ENCODE measurements at places on chromosomes 1 and 21.

- DNase-seq, result peak; percentile 74
These were observed 292.1 kb upstream of the VAMP3 start for GRCh38 chr1:7478809-7479499.

DNA sequence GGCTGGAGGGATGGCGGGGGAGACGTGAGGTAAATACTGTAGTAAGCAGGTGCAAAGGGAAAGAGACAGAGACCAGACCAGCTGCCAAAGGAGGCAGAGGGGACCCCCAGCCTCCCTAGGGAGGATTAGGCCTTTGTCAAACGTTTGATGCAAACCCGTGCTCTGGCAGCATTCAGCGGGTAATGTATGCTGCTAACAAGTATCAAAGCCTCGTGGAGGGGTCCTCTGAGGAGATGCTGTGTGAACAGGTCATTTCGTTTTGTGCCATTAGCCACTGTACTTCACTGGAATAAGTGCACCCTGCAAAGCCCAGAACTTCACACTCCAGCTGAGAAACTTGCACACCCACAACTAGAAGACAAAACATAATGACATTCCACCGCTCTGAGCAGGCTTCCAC is 644.5 kb downstream of the NPHP4 start:
- no peak for DNase-seq

GRCh38 chr1:202171292-202172014 is 11.1 kb upstream of the PTPN7 start:
- no peak for DNase-seq

DNA sequence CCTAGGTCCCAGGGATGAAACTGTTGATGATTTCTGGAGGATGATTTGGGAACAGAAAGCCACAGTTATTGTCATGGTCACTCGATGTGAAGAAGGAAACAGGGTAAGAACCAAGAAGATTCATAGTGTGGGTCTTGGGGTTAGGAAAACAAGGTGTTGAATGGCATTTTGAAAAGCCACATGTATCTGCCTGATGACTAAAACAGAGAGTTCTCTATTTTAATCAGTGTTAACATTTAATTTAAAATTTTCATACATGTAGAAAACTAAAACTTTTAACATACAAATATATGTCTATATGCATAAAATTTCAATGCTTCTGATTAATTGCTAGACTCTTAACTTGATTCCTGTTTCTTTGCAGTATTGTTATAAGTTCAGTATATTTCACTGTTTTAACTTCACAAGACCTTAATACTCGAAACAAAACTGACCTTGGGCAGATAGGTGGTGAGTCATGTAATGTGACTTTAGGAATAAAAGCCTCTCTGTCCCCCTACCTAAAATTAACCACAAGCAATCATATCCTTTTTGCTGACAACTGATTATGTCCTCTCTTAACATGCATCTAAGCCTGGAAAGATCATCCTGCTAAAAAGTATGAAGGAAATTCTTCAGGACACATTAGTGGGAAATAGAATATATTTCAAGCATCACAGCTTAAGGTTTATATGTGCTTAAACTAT is 95.6 kb downstream of the PTPRC start:
- DNase-seq, result no peak

- DNase-seq, result no peak
These were observed 316.5 kb downstream of the PBX1 start for GRCh38 chr1:164875518-164875917.

DNA sequence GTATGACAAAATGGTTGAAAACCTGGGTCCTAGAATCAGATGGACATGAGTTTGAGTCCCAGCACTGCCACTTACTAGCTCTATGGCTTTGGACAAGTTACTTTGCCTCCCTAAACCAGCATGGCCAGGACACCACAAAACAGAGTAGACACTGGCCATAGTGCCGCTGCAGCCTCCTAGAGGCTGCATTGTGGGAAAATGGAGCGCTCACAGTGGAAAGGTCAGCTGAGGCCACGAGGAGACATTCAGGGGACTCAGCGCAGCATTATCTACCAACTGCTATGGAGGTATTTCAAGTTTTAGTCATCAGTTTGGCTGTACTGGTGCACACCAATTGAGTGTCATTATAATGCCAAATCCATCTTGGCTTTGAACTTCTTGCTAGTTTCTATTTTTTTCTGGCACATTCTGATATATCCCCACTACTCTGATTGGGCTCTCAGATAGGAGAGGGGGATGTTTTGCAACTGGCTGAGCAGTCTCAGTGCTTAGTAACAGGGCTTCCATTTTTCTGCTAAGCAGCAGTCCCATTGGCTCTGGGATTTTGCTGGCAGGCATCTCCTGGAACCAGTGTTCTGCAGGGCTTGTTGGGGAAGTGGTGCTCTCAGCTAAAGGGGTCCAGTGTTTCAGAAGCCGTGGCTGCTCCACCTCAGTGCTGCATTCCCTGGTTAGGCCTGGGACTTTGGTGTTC is 16.2 kb downstream of the NT5C1A start:
- DNase-seq, result no peak

DNA sequence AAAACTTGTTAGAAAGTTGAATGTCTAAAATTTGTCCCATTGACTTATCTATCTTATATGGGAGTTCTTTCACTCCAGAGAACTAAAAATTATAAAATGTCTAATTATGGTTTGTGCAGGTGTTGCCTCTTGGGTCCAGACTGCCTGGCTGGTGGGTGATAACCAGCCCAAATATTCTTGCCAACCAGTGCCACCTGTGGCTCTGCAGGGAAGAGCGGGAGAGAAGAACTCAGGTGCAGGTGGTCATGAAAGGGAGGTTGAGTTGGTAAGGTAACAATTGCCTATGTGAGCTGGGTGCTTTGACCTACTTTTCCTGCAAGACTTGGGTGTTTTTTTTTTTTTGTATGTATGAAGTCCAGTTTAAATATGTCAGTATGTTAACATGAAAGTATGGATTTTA is 10.2 kb downstream of the RPS6KC1 start:
- DNase-seq, result no peak

DNA sequence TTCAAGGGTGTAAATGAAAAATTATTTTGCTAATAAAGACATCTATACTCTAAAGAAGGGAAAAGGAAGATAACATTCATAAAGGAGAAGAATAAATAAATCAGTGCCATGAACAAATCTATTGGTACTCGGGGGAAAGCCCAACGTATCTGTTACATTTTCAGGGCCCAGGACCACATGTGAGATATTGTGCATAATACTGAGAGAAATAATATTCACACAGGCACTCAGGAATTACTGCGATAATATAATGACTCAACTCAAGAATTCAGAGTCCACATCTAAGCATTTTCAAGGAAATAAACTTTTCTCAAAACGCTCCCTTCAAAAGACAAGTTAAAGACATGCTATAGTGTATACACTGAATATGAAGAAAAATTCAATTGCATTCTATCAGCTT is 108.8 kb downstream of the SMYD2 start:
- no peak for DNase-seq

DNA sequence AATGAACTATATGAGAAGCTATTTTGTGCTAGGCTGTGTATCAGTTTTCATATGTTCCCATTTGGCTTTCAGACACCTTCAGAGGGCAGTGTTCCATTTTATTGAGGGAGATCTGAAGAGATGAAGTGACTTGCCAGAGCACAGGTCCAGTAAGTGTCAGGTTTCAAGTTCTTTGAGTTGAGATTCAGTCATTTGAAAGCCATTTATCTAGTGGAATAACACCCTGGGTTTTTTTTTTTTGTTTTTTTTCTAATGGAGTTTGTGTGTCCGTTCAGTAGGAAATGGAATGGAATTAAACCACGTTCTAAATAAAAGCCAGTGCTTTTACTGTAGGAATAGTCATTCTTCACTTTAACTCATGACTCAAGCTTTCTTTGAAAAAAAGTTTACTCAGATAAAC is 652.9 kb upstream of the USP24 start:
- DNase-seq, result no peak

- DNase-seq, result no peak
These were observed 173.8 kb downstream of the ETS2 start for GRCh38 chr21:38979271-38980121.

DNA sequence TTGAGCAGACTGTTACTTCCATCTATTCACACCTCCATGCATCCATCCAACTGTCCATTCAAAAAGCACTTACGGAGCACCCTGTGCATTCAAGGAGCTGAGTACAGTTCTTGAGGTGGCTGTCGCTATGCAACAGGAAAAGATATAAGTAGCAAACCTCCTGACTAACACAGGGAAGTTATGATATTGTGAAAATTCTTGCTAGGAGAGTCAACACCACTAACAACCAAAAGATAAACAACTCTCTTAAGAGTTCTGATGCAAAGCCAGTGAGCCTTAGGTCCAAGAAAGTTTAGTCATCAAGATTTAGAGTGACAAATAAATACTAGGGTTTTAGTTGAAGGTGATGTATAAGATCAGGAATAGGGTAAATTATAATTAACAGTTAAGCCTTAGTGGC is 44.5 kb upstream of the TRIM45 start:
- DNase-seq, result no peak

GRCh38 chr1:32275424-32275823 is 16.5 kb upstream of the HDAC1 start:
- DNase-seq, result no peak

GRCh38 chr1:196584696-196585095 is 23.5 kb downstream of the KCNT2 start:
- no peak for DNase-seq

GRCh38 chr1:32798679-32799416 is 18.3 kb downstream of the YARS1 start:
- no peak for DNase-seq

DNA sequence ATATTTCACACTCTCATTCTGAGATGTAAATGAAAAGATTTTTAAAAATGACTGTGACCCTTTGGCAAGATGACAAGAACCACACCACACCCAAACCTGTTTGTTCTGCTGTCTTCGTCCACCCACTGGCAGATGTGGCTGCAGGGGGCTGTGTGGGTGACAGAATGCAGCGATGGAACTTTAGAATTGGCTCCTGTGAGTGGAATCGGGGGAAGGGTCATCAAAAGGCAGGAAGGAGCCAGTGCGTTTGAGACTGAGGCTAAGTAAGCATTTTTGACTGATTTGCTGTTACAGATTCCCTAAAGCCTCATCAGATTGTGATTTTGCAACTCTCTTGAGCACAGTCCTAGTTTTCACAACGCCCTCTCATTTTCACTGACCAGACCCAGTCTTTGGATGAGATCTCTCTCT is 111.2 kb upstream of the ADGRL2 start:
- no peak for DNase-seq

GRCh38 chr1:160605205-160605604 is 25.9 kb upstream of the CD84 start:
- DNase-seq, result no peak

- peak; percentile 75 for DNase-seq
These were observed 137.3 kb downstream of the NAV1 start for GRCh38 chr1:201676197-201676596.

- DNase-seq, result no peak
These were observed 9.4 kb downstream of the NPHP4 start for GRCh38 chr1:5982868-5983267.

GRCh38 chr1:46001081-46001785 is 131.2 kb downstream of the PIK3R3 start:
- no peak for DNase-seq

- DNase-seq, result peak; percentile 12
These were observed 1266.9 kb upstream of the ADGRL2 start for GRCh38 chr1:80533775-80534334.

GRCh38 chr21:39913706-39914305 is 46.6 kb downstream of the PCP4 start:
- DNase-seq, result no peak

DNA sequence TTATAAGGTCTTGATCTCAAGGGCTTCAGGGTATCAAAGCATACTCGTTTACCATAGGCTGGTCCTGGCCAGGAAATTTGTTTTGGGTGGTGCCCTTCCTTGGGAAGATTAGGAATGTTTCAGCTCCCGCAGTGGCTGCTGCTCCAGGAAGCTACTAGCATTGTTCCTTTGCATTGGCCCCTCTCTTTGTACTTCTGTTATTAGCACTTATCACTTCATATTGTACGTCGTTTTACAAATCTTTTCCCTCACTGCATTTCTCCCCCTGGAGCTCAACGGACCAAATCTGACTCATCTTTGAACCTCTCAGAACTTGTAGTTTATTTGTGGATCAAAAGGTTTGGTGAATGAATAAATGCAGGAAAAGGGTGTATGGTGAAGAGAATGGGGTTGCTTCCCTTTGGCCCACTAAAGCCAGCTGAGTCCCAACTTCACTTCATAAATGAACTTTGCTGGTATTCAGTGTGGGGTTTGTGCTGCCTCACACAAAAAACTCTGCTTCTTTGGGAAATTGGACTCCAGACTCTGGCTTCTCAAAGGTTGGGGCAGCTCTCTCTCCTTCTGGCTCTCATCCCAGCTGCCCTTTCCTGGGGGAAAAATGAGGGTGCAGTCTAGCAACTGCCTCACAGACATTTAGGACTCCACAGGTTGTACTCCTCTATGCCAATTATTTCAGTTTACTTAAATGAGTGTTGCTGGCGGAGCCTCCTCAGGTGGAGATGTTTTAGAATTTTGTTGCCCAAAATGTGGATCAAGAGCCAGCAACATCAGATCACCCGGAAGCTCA is 5.9 kb downstream of the GNAT2 start:
- DNase-seq, result no peak

- DNase-seq, result no peak
These were observed 95.1 kb downstream of the KIAA0319L start for GRCh38 chr1:35461966-35462651.

DNA sequence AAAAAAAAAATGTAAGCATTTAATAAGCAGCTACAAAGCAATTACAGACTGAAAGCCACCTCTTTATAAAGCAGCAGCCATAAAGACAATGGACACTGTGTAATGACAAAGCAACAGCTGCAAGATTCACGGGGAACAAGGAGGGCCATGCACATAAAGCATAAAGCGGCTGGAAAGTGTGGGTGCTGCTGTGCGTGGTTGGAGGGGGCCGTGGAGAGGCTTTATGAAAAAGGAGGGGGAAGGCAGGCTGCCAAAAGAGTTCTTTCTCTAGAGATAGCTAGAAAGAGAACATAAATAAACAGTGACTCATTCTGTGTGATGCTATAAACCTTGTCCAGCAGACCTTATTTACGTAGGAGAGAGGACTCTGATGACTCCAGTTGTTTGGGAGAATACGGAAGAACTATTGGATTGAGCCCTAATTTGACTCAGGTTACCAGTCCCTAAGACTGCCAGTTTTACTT is 49.3 kb downstream of the ADAMTS1 start:
- peak; percentile 64 for DNase-seq

- no peak for DNase-seq
These were observed 70.2 kb downstream of the GADD45A start for GRCh38 chr1:67755160-67755559.

DNA sequence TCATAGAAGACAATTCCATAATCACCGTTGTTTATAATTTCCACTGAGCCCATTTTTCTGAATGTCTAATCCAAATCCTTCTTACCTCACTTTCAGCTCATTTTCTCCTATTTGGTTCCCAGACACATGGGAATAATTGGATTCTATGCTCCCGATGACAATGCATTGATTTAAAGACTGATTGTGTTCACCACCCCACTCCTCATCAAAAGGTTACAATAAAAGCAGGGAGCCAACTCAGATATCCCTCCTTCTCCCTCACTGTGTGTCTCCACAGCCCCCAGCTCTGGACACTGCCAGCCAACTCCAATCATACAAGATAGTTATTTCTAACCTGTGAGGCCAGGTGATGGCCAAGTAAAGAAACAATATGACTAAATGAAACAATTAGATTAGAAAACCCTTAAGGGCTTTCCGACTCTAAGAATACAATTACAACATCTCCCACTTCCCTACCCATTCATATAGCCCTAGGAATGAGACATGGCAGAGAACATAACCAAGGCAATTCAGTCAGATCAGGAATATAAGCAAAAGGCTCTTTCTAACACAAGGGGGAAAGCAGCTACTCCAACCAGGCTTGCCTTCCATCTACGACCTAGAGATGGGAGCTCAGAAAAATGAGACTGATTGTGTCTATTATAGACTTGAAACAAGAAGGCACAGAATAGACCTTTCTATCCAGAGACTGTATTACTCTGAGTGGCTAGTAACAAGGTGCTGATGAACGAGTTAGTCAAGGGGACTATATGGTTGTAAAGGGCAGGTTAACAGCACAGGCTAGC is 28.5 kb upstream of the CADM3 start:
- no peak for DNase-seq
